ENCODE measurements at places on chromosomes 16 and 17.

- no peak for DNase-seq
These were observed 166.9 kb downstream of the CDH13 start for GRCh38 chr16:82793528-82794245.

- no peak for DNase-seq
These were observed 122.5 kb downstream of the XYLT1 start for GRCh38 chr16:17348042-17348783.

DNA sequence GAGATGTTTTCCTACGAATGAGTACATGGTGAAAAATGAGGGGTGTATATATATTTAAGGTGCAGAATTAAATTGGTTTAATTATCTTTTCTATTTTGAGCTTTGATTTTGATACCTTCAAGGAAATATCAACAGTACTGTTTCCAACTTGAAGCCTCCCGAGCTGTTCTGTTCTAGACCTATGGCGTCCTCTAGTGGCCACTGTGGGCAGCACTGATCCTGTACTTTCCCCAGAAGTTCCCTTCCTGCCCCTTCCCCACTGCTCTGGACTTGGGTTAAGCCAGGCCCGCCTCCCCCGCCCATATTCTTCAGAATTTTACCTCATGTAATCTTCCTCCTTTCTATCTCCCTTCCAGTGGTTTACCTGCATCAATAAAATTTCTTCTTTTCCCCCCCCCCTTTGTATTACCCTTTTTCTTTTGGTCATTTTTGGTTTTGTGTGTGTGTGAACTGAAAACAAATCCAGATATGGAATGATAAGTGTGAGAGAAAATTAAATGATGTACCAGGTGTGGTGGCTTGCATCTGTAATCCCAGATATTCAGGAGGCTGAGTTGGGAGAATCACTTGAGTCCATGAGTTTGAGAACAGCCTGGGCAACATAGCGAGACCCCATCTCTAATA lies 1643.5 kb downstream of the TP53TG3F start:
- no peak for DNase-seq

DNA sequence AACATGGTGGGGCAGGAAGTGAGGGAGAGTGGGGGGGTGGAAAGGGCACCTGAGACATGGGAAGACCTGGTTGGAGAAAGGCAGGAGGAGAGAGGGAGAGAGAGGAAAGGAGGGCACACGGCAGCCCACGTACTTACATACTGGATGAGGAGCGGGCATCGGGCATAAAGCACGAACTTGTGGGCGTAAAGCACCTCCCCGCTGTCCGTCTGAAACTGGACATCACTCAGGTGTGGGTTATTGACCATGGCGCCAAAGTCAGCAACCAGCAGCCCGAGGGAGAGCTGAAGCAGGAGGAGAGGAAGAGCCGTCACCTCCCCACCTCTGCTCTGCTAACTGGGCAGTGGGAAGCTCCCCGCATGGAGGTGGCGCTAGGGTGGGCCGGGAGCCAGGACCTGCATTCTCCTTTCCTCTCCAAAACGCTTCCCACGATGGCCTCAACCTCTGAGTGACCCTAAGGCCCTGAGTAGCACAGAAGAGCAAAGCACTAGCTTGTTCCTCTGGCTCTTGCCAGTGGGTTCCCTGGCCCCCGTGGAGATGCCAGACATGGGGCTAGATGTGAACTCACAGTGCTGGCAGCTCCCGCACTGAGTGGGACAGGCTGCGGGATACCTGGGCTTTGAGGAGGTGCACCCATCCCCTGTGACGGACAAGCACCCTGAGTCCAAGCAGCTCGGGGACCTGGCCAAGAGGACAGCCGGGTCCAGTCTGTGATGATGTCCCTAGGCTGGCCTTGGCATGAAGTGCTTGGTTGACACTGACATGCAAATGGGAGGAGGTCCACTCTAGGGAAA lies 16.9 kb downstream of the SLX4 start:
- no peak for DNase-seq

DNA sequence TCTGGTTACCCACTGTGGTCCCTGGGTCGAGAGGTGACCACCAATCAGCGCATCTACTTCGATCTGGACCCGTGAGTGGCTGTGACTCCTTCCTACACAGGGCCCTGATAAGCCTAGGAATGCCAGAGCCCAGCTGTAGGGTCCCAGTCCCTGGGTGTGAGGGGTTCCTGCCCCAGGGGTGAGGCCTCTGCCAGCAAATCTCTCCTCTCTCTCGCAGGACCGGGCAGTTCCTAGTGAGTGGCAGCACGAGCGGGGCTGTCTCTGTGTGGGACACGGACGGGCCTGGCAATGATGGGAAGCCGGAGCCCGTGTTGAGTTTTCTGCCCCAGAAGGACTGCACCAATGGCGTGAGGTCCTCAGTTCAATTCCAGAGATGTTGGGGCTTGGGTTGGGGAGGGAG lies 2.2 kb upstream of the EFNB3 start:
- no peak for DNase-seq

DNA sequence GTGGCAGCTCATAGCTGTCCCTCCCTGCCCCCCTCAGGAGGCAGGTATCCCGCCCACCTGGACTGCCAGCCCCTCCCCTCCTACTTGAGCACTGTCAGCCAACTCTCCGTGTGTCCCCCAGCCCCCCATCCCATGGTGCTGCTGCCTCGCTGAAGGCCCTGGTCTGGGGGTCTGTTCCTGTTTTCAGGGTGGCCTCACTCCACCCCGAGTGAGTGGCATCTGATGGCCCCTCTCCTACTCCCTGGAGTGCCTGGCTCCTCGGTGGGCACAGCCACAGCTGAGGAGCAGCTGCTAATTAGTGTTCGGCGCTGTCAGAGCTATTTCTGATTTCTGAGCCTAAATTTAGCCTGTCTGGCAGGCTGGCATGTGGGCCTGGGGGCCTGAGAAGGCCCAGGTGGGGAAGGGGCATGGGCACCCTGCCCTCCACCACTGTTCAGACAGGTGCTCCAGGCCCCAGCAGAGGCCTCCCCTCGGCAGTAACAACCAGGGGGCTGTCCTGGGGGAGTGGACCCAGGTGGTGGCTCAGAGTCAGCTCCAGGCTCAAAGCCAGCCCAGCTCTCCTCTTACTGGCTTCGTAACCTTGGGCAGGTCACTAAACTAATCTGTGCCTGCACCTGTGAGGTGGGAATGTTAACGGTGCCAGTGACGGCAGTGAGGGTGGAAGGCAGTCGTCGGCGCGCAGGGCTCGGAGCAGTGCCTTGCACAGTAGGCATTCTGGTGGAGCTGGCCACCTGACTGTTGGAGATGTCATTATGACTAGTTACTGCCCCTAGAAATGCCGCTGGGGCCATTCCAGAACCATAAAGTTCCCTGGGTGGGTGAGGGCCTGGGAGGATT lies 6.5 kb downstream of the FMNL1 start:
- peak; percentile 77 for DNase-seq

DNA sequence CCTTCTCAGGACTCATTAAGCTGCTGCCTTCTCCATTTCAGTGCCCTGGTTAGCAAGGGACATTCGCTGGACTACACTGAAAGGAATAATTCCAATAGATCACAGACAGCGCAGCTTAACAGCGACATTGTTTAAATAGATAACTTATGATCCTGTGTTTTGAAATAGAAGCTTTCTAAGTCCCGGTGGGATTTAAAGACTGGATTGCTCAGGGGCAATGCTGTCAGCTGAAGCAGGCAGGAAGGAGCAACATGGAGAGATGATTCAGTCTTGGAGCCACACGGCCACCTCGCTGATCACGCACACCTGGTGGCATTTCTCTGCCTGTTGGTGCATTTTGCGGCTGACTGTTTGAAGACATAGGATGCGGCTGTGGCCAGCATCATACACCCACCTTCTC lies 292.0 kb downstream of the FOXL1 start:
- DNase-seq = no peak

- DNase-seq = no peak
These were observed 230.4 kb downstream of the ZNF423 start for GRCh38 chr16:49625311-49626065.

DNA sequence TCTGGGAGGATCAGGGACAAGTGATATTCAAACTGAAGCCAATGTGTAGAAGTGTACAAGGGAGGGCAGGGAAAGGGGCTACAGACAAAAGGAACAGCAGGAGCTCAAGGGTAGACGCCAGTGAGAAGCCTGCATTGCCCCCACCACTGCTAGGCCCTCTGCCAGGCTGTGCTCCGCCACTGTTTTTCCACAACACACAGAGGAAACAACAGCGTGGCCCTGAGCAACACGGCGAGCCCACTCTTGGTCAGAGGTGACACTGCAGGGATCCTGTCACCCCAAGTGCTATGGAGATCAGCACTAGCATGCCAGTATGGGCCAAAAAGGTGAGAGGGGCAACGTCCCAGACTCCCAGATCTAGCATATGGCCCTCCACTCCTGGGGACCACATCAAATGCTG lies 23.4 kb downstream of the MYO18A start:
- no peak for DNase-seq

- no peak for DNase-seq
These were observed 19.5 kb downstream of the RAP1GAP2 start for GRCh38 chr17:2815781-2816185.

Measured in body of pancreas (tissue), 4 donors.